SK-MEL-5 (cell line): ENCODE measurements at places on chromosomes 7 and 10.

- no peak for DNase-seq
These were observed 95.9 kb downstream of the CUBN start for GRCh38 chr10:17033529-17034260.

DNA sequence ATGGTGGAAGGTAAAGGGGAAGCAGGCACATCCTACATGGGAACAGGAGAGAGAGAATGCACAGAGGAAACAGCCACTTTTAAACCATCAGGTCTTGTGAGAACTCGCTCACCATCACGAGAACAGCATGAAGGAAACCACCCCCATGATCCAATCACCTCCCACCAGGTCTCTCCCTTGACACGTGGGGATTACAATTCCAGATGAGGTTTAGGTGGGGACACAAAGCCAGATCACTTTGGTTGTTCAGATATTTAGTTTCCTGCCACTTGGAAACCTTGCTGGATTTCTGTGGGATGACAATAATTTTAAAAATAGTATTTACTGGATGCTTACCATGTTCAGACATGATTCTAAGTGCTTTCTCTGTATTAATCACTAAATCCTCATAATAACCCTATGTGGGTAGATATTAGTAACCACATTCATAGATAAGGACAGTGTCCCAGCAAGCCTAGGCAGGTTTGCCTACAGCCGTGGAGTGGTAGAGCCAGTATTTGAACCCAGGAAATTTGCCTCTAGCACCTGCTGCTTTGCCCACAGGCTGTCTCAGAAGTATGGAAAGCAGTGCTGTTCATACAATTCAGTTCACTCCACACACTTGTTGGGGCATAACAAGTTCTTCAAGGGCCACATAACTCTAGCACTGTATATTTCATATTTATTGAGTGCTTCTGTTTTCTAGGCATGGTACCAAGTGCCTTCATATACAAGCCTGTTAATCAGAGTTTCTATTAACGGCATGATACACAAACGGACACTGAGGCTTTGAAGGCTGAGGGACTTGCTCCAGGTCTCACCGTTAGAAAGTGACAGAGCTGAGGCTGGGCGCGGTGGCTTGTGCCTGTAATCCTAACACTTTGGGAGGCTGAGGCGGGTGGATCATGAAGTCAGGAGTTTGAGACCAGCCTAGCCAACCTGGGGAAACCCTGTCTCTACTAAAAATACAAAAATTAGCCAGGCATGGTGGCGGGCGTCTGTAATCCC lies 8.3 kb downstream of the TLL2 start:
- no peak for DNase-seq

- DNase-seq, result peak; percentile 26
These were observed 23.2 kb upstream of the CALN1 start for GRCh38 chr7:72435366-72435765.

DNA sequence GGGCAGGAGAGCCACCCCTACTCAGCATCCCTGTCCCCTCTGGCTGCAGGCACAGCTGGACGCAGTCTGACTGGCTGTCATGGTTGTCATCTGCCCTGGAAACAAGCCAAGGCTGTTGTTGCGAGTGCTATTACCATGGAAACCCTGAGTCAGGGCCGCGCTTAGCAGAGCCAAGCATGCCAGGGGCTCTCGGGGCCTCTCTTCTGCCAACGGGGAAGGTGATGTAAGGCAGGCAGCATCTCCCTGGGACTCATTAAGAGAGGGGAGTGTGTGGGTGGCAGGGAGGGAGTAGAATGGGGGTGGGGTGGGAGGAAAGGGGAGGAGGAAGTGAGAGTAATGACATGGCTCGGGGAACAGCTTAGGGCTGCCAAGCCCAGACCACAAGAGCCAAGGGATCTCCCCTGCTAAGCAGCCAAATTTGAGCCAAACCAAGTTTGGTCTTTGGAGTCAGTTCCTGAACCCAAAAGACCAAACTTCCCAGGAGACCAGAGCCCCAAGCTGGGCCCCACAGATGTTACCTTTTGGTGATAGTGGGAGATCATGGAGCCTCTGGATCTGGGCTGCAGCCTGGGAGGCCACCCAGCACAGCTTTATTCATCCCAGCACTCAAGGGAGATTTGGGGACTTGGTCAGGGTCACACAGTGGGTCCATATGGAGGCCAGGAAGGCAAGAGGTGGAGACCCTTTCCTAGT lies 67.6 kb downstream of the TMEM130 start:
- no peak for DNase-seq

DNA sequence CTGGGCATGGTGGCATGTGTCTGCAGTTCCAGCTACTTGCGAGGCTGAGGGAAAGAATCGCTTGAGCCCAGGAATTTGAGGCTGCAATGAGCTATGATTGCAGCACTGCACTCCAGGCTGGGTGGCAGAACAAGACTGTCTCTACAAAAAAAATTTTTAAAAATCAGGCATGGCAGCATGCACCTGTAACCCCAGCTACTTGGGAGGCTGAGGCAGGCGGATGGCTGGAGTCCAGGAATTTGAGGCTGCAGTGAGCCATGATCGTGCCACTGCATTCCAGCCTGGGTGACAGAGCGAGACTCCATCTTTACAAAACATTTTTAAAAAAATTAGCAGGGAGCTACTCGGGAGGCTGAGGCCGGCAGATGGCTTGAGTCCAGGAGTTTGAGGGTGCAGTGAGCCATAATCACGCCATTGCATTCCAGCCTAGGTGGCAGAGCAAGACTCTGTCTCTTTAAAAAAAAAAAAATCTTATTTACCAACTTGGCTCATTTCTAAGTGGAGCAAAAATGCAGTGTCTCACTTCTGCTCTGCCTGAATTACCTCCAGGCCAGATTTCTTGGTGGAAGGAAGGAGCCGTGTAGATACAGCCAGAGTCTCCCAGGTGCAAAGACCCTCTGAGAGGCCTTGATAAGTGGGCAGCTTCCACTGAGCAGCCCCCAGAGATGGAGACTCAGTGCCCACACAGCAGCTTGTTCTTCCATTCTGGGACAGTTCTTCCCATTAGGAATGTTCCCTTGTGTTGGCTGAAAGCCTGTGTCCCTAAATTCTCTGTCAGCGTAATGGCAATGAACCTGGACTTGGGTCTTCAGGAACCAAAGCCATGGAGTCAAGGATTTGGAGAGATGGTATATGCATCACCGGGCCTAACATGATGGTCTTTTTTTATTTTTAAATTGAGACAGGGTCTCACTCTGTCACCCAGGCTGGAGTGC lies 30.0 kb downstream of the GTF2IRD1 start:
- DNase-seq, result no peak

GRCh38 chr7:84844771-84845170 lies 342.1 kb downstream of the SEMA3D start:
- DNase-seq, result no peak

DNA sequence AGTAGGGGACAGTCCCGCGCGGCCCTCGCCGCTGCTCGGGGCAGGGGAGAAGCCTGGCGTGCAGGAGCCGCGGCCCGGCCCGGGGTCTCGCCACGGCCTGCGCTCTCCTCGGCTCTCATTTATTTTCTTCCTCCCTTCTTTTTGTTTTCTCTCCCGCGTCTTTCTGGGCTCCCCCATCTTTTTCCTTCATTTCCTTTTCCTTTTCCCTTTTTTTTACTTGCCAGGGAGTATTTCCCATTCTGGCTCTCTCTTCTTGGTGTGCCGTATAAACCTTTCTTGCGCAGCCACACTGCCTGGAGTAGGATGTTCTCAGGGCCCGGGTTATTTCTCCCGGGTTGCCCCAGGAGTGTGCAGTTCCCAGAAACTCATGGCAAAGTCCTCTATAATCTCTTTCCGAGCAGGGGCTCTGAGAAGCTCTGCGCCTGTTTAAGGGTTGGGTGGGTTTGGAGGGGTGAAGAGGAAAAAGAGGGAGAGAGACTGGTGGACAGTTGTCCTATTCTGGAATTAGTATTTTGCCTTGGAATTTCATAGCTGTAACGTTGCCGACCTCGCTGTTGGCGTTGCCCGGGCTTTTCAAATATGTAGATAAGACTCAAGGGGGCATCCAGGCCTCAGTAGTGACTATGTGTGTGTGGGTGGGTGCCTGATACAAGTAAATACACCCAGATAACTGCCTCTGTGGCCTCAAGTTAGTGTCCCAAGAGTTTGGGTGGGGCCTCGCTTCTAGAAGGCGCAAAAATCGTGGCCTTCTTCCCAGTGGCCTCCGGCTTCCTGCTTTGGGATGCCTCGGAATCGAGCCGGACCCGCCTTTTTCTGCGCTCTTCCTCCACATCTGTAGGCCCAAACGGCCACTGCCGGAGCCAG lies 4.3 kb upstream of the ZNF503 start:
- DNase-seq, result no peak

- DNase-seq, result no peak
These were observed 56.9 kb upstream of the SHH start for GRCh38 chr7:155868955-155869783.

- DNase-seq, result no peak
These were observed 772 bp downstream of the HDAC9 start for GRCh38 chr7:18496341-18496700.

- no peak for DNase-seq
These were observed 197.2 kb downstream of the GALNT17 start for GRCh38 chr7:71329030-71329660.

- no peak for DNase-seq
These were observed 110.4 kb downstream of the SFMBT2 start for GRCh38 chr10:7300384-7300971.

DNA sequence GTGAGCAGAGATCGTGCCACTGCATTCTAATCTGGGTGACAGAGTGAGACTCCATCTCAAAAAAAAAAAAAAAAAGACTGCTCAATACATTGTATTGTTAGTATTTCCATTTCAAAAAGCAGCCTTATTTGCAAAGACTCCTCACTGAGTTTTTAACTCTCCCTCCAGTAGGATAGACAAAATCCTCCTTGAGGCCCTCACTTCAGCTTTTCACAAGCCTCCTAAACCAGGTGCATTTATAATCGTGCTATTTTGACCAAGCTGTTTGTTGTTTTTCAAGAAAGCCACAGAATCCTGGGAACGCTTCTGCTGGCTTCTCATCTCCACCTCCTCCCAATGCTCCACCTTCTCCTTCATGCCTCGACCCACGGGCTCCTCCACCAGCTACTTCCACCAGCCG lies 6.3 kb upstream of the DDIT4 start:
- no peak for DNase-seq

- DNase-seq, result no peak
These were observed 85.1 kb downstream of the MYOF start for GRCh38 chr10:93397020-93397419.

- DNase-seq, result no peak
These were observed 3.2 kb upstream of the ZNF789 start for GRCh38 chr7:99469381-99470065.

DNA sequence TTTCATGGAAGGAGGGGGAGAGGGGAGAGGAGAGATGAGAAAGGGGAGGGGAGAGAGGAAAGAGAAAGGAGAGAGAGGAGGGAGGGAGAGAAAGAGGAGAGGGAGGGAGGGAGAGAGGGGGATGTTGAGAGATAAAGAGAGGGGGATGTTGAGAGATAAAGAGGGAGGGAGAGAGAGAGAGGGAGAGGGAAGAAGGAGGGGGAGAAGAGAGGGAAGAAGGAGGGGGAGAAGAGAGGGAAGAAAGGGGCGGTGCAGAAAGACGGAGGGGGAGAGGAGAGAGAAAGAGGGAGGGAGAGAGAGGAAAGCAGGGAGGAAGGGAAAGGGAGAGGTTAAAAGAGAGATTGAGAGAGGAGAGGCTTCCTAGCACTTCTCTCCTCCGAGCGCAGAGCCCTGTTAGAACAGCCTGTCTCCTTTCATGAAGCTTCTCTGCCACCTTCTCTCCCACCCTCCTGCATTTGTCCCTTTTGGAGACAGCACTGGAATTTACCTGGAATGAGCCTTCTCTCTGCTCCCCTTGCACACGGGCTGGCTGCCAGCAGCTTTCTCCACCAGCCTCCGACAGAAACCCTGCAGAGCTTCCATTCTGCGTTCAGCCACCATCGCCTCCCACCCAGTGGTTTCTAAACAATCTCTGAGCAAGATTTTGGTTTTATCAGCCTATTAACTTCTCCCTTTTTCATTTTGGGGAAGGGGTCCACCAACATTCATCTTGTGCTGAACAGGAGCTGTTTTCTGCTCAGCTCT lies 74.0 kb upstream of the CARD11 start:
- DNase-seq, result no peak

- DNase-seq, result no peak
These were observed 39.9 kb upstream of the LEP start for GRCh38 chr7:128201067-128201689.

GRCh38 chr7:80428161-80429054 lies 83.5 kb downstream of the GNAT3 start:
- peak; percentile 89 for DNase-seq

- DNase-seq, result no peak
These were observed 55.0 kb upstream of the NKX6-2 start for GRCh38 chr10:132840698-132841614.

GRCh38 chr10:1809139-1809741 lies 71.9 kb upstream of the ADARB2 start:
- peak; percentile 6 for DNase-seq

DNA sequence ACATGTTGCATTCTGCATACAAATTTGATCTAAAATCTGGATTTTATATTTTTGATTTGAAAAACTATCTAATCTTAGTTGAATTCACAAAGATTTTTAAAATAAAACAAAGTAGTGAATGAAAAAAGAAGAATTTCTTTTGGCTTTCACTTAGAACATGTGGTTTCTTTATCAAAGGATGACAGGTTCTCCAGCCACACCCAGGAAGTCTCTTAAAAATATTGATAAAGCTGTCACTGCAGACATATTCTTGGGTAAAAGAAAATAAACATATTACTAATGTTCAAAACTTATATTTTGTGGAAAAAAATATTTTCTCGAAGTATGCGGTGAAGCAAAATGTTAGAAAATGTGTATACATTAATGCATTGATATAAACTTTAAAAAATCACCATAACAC lies 44.3 kb downstream of the ARL4A start:
- DNase-seq, result no peak

- no peak for DNase-seq
These were observed 79.1 kb downstream of the LARP4B start for GRCh38 chr10:852386-852785.

DNA sequence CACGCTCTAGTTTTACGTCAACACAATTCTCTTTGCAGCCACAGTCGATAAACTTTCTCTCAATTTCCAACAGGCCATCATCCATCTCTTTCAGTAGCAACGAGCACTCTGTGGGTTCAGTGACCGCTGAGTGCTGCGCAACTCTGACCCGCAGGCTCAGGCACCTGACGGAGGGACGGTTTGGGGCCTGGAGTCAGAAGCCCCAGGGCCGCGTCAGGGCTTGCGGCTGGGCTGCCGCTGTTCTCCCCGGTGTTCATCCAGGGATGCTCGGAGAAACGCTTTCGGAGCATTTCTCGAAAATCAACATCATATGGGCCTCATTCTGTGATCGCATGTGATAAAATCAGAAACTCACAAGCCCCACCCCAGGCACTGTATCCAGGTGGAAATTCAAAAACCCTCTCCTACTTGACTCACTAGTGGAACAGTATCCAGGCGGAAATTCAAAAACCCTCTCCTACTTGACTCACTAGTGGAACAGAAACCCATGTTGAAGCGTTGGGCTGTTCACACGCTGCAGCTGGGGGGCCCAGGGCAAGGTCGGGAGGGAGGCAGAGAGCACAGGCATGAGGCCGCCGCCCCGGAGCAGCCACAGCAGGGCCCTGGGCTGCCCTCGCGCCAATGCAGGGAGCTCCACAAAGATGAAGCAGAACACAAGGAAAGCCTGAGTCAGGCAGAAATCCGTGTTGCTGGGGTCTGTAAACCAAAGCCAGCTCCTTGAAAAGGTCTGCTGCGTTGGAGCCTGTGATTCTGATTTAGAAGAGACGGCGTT lies 73.3 kb upstream of the NKX6-2 start:
- no peak for DNase-seq
